ENCODE measurements at places on chromosomes 7 and 10. TPM values are rescaled to one million over a fixed set of nuclear protein-coding genes. Genes with fewer than 3 reads are reported as not detected.

Gene OR2A12
- not detected for total RNA-seq

DNA sequence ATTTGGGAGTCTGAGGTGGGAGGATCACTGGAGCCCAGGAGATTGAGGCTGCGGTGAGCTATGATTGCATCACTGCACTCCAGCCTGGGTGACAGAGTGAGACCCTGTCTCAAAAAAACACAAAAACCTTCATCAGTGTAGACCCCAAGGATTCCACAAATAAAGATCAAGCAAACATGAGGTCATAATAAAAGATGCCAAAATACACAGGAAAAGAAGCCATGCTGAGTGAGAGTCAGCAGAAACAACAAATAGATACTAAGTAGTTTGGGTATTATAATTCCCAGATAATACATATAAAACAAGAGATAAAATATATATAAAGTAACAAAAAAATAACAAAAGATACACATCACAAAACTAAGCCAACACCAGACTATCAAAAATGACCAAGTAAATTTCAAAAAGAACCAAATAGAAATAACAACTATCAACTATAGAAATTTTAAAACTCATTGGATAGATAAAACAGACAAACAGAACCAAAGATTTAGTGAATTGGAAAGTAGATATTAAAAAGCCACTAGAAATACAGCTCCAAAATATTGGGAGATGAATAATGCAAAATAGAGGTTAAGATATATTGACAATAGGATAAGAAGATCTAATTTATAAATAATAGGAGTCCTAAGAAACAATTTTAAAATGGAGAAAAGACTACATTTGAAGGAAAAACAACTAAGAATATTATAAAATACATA lies 48.9 kb upstream of the FHIP2A start:
- no peaks in the 10 kb centered on the region for H3K4me1 ChIP-seq
- no peak overlapping the region for H3K27ac ChIP-seq
- no peak overlapping the region for H3K4me3 ChIP-seq
- no peak for DNase-seq
- H3K36me3 ChIP-seq = no peaks in the 10 kb centered on the region
- H3K27me3 ChIP-seq = no peaks in the 10 kb centered on the region

Gene TMEM270
- total RNA-seq = not detected

Gene SCIN
- total RNA-seq = 1.6 TPM

Gene RTKN2
- total RNA-seq = 26.6 TPM

- no peak overlapping the region for H3K27ac ChIP-seq
- H3K36me3 ChIP-seq = no peaks in the 10 kb centered on the region
- no peak for DNase-seq
- peaks cover 8% of the 10 kb centered on the region for H3K27me3 ChIP-seq
- H3K4me3 ChIP-seq = no peak overlapping the region
- no peaks in the 10 kb centered on the region for H3K4me1 ChIP-seq
These were observed 182.1 kb upstream of the CDC14C start for GRCh38 chr7:48742079-48742798.

GRCh38 chr10:21496343-21497176 lies 28.9 kb downstream of the SKIDA1 start:
- H3K4me1 ChIP-seq = no peaks in the 10 kb centered on the region
- H3K27me3 ChIP-seq = no peaks in the 10 kb centered on the region
- DNase-seq = peak; percentile 44
- peak overlapping the region; percentile 21 for H3K27ac ChIP-seq

DNA sequence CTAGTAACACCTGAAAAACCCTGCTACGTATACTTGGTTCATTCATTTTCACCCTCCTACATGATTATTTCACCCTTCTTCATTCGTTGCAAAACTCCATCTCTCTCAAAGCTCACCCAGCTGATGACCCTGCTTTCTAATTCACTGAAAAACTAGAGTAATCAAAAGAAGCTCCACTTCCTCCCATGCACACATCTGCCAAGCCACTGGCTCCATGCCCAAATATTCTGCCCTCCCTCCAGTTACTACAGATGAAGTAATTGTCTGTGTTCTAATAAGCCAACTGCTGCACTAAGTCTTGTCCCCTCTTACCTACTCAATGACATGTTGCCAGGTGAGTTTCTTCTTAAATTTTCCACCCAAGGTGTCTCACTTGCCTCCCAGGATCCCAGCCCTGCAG lies 96.9 kb upstream of the CCDC71L start:
- H3K36me3 ChIP-seq = no peaks in the 10 kb centered on the region
- DNase-seq = no peak
- H3K4me1 ChIP-seq = no peaks in the 10 kb centered on the region
- H3K27ac ChIP-seq = no peak overlapping the region
- H3K27me3 ChIP-seq = no peaks in the 10 kb centered on the region
- H3K4me3 ChIP-seq = no peak overlapping the region

Gene ABCA13
- total RNA-seq = 1.8 TPM

Gene TMEM254
- 53.7 TPM for total RNA-seq

Gene TMEM273
- not detected for total RNA-seq

GRCh38 chr7:33632840-33633525 lies 272.4 kb upstream of the BMPER start:
- no peak for DNase-seq
- no peak overlapping the region for H3K4me3 ChIP-seq
- no peak overlapping the region for H3K27ac ChIP-seq
- H3K4me1 ChIP-seq = no peaks in the 10 kb centered on the region
- no peaks in the 10 kb centered on the region for H3K27me3 ChIP-seq

Gene LRMDA
- 3.6 TPM for total RNA-seq

- H3K4me1 ChIP-seq = no peaks in the 10 kb centered on the region
- H3K4me3 ChIP-seq = peak overlapping the region; percentile 46
- H3K27ac ChIP-seq = no peak overlapping the region
- peak; percentile 13 for DNase-seq
- peaks cover 72% of the 10 kb centered on the region for H3K27me3 ChIP-seq
- no peaks in the 10 kb centered on the region for H3K36me3 ChIP-seq
These were observed 75.4 kb upstream of the PDSS1 start for GRCh38 chr10:26621889-26622711.

DNA sequence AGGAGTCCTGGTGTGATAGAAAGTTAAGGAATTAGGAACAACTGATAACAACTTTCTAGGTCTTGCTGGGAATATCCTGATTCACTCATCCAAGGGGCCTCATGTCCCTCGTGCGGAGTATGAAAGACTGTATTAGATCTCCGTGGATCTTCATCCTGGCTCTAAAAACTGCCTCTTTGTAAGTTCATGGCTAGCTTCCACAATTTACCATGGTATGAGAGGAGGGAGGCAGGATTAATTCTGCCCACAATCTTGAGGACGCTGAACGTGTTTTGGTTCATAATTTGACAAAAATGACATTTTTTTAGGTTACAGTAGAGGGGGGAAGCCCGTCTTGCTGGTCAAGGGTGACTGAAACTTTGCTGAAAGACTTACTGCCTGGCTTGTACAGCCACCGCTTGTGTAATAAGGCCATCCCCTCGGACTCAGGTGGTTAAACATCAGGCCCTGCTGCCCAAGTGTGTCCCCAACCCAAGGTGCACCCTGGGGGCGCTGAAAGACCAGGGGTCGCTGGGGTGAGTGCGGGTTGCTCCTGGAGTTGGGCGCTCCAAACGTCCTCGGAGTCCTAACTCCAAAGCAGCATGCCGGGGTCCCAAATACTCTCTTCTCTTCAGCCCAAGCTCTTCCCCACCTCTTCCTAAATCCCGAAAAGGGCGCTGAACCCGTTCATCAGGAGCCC lies 733 bp downstream of the HIBADH start:
- DNase-seq = no peak
- H3K27ac ChIP-seq = peak overlapping the region; percentile 60
- H3K4me3 ChIP-seq = peak overlapping the region; percentile 81
- H3K36me3 ChIP-seq = no peaks in the 10 kb centered on the region

Gene WNT8B
- total RNA-seq = 0.29 TPM

DNA sequence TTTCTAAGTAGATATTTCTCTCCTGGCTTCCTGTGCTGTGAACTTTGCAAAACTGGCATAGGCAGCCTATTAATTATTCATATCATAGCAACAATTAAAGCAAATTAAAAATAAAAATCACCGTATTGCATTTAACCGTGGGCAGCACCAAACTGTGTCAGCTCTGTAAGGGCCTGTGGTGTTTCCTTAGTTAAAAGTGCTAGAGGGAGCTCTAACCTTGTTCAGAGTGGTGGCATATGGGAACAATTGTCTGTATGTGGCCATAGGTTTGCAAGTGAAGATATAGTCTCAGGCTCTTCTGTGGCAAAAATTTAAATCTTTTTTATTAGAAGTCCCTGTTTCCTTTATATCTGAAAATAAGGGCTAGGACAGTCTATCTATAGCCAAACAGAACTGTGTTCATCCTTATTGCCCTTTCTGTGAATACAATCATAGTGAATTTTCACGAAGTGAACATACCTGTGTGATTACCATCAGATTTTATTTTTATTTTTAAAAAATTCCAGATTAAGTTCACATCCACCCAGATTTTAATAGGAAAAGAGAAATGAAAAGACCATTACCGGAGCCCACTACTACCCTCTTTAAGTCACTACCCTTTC lies 92.6 kb downstream of the POLL start:
- peak; percentile 30 for DNase-seq
- H3K4me1 ChIP-seq = no peaks in the 10 kb centered on the region
- no peaks in the 10 kb centered on the region for H3K36me3 ChIP-seq
- H3K4me3 ChIP-seq = no peak overlapping the region
- H3K27ac ChIP-seq = no peak overlapping the region

GRCh38 chr7:157527686-157528085 lies 190.9 kb downstream of the DNAJB6 start:
- no peak for DNase-seq
- H3K4me3 ChIP-seq = no peak overlapping the region
- H3K27me3 ChIP-seq = no peaks in the 10 kb centered on the region
- no peak overlapping the region for H3K27ac ChIP-seq
- H3K4me1 ChIP-seq = no peaks in the 10 kb centered on the region
- H3K36me3 ChIP-seq = no peaks in the 10 kb centered on the region
